ENCODE measurements at places on chromosomes 7 and 10.

- DNase-seq, result no peak
These were observed 16.8 kb upstream of the CSGALNACT2 start for GRCh38 chr10:43121444-43121843.

DNA sequence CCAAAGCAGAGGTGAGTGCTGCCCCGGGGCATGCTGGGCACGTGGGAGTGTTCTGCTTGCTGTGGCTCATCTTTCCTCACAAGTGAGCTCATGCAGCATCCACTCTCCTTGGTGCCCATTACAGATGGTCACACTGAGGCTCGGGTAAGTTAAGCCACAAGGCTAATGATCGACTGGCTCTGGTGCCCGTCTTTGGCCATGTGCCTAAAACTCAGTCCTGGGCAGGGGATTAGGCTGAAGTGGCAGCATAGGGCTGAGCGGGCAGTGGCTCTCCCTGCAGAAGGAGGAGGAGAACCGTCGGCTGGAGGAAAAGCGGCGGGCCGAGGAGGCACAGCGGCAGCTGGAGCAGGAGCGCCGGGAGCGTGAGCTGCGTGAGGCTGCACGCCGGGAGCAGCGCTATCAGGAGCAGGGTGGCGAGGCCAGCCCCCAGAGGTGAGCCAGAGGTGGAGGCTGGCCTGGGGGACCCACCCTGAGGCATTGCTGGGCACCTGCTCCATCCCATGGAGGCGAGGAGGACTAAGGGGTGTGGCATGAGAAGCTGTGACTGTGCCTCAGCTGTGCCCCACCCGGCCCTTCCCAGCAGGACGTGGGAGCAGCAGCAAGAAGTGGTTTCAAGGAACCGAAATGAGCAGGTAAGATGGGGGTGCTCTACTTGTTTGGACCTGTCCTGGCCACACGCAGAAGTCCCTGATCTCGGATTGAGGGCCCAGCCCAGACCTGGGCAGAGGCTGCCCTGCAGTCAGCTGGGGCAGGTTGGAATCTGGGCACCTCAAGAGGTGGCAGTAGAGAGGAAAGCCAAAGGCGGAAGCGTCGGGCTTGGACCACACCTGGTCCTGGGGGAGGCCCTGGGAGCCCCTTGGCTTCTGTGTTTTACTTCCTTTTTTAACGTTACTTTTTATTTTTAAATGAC is 7.3 kb downstream of the PGAM2 start:
- no peak for DNase-seq

- DNase-seq, result no peak
These were observed 221.6 kb downstream of the STK31 start for GRCh38 chr7:23931633-23932032.

DNA sequence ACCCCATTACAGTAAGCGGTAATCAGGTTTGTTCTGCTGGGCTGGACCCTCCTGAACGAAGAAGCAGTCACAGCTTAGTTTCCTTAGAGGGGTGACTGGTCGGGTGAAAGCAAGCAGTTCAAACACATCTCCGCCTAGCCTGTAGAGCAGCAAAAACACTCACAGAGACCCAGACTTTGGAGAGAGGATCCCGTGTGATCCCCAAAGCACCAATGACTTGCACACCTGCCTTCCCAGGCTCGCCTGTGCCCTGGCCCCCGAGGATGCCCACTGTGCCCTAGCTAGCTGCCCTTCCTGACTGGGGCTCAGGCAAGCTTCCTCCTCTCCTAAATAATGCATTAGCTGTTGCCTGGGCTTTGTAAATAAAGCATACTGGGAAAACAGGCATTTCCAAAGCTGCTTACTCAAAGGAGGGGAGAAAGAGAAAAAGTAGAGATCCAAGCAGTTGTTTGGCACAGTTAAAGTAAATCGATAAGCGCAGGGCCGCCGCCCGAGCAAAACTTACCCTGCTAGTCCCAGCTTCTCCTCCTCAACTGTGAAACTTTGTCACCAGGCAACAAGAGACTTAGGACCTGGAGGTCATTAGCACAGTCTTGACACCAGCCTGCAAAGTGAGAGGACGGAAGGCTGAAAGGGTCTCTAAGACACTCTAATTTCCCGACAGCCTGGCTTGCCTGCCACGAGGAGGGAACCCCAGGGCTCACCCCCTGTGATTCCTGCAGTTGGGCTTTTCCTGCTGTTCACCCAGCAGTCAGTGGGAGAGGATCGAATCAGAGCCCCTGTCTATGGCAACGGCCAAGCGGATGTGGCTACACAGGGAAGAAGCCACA is 4.8 kb downstream of the LRRC18 start:
- DNase-seq, result no peak

DNA sequence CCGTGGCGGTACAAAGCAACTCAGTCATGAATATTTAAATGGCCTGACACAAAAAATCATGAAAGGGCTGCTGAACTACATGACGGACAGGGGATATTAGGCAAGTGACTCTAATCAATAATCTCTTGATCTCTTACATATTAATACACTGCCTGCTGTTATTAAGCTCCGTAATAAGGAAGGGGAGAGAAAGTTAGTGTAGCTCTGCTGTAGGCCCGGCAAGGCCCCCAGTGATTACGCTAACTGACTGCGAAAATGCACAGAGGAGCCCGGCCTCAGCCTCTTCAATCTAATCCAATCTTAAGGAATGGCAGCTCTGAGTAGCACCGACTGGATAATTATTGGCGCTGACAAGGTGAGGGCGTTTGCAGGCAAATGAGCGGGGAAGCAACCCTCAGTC is 583.5 kb upstream of the MKI67 start:
- no peak for DNase-seq

- DNase-seq, result no peak
These were observed 37.7 kb upstream of the ITPRID1 start for GRCh38 chr7:31476073-31476745.

- no peak for DNase-seq
These were observed 527.2 kb downstream of the GATA3 start for GRCh38 chr10:8581521-8582225.

DNA sequence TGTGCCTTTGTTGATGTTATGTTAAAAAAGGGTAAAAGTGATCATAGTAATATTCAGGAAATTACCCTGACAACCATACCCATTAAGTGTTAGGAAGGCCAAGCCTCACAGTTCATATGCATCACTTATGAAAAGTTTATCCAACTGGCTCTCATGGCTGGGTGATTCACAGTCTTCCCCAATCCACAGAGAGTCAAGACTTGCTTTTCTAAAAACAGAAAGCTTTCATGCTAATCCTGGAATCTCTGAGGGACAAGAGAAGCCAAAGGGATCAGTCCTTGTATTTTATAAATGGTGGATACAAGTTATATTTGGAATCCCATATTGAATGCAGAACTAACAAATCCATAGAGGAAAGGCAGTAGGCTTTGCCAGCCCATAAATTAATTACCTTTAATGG is 218.3 kb downstream of the JAZF1 start:
- DNase-seq, result no peak

DNA sequence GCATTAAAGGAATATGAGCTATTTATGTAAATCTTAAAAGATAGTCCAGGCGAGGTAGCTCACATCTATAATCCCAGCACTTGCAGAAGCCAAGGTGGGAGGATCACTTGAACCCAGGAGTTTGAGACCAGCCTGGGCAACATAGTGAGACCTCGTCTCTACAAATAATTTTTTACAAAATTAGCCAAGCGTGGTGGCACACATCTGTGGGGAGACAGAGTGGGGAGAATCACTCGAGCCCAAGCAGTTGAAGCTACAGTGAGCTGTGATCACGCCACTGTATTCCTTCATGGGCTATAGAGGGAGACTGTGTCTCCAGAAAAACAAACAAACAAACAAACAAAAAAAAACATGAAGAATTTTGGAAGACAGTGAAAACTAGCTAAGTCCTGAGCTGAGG is 28.4 kb downstream of the HERC4 start:
- no peak for DNase-seq

- no peak for DNase-seq
These were observed 19.9 kb downstream of the SPAG6 start for GRCh38 chr10:22365233-22365632.

- no peak for DNase-seq
These were observed 37.2 kb upstream of the SVIL start for GRCh38 chr10:29671968-29672367.

- no peak for DNase-seq
These were observed 63.8 kb upstream of the SMNDC1 start for GRCh38 chr10:110368556-110368955.

DNA sequence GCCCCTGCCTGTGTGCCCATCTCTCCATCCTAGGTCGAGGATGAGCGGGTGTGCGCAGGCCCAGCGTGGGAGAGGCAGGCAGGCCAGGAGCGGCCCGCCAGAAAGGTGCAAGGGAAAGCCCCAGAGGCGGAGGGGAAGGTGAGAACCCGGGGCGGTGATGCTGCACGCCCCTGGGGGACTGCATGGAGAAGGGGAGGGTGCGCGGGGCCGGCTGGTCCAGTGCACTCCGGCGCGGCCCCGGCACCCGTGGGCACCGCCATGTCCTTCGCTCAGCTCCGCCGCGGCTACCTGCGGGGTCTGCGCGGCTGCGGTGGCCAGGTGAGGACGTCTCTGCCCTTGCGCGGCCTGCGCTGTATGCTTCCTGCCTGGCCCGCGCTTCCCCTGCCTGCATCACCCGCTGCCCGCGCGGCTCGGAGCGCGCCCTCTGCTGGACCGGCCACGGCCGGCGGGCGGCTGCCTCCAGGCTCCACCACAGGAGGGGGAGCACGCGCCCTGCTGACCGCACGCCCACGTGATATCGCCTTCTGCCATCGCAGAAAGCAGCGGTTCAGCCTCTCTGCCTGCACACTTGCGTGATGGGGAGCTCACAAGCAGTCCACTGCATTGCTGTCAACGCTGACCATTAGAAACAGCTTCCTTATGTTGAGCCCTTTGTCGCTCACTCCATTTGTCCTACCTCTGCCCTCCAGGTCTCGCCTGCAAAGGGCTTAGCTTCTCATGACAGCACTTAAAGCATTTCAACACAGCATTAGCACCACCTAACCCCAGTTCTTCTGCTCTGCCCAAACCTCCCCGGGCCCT is 73.9 kb downstream of the CXCL12 start:
- peak; percentile 17 for DNase-seq

GRCh38 chr10:79250259-79250658 is 97.0 kb upstream of the PPIF start:
- DNase-seq, result no peak

- peak; percentile 92 for DNase-seq
These were observed 31.2 kb downstream of the GPRIN2 start for GRCh38 chr10:46525177-46525823.

- DNase-seq, result peak; percentile 29
These were observed 15.0 kb upstream of the PRSS58 start for GRCh38 chr7:142272841-142273240.

GRCh38 chr7:106693677-106694353 is 32.9 kb upstream of the CCDC71L start:
- peak; percentile 32 for DNase-seq

DNA sequence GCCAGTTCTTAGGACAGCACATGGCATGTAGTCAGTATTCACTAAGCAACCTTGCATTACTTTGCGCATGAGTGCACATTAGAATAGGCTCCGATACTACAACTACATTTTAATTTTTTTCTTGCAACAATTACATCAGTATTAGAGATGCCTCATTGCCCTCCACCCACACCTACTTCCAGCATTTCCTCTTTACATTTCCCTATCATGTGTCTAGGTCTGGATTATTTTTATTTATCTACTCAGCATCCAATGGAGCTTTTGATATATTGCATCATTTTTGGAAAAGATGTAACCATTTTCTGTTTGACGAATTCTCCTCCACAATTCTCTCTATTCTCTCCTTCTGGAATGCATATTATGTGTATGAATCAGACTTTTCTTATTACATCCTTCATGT is 258.2 kb upstream of the GLI3 start:
- no peak for DNase-seq

GRCh38 chr7:128104108-128104742 is 73.0 kb upstream of the LRRC4 start:
- no peak for DNase-seq

- no peak for DNase-seq
These were observed 26.7 kb downstream of the DMBT1 start for GRCh38 chr10:122587098-122587760.

DNA sequence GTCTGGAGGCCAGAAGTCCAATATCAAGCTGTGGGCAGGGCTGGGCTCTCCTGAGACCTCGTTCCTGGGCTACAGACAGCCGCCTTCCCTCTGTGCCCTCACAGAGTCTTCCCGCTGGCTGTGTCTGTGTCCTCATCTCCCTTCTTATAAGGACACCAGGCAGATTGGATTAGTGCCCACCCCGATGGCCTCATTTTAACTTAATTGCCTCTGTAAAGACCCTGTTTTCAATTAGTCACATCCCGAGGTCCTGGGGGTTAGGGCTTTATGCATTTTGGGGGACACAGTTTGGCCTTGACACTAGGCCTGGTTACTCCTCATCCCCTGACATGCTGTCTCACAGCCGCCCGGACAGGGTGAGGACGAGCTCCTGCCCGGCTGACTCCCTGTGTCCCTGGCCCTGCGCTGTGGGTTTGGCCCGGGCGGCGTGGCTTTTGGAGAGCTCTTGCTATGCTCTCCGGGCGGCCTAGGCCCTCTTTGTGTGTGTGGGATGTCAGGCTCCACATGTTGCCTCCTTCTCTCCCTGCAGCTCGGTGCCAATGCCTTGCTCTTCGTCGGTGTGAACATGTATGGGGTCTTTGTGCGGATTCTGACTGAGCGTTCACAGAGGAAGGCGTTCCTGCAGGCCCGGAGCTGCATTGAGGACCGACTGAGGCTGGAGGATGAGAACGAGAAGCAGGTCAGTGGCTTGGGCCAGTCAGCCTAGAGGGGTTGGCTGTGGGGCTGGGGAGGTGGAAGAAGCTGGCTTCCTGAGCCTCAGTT is 18.2 kb downstream of the ADCY1 start:
- DNase-seq, result no peak

- DNase-seq, result peak; percentile 99
These were observed 47.9 kb upstream of the NPFFR1 start for GRCh38 chr10:70331486-70332268.
